COR-L47 (cell line): ENCODE measurements at places on chromosomes 7 and 10.

- no peak for DNase-seq
Measured at GRCh38 chr10:35136263-35136815, 9.7 kb downstream of the CREM start.

DNA sequence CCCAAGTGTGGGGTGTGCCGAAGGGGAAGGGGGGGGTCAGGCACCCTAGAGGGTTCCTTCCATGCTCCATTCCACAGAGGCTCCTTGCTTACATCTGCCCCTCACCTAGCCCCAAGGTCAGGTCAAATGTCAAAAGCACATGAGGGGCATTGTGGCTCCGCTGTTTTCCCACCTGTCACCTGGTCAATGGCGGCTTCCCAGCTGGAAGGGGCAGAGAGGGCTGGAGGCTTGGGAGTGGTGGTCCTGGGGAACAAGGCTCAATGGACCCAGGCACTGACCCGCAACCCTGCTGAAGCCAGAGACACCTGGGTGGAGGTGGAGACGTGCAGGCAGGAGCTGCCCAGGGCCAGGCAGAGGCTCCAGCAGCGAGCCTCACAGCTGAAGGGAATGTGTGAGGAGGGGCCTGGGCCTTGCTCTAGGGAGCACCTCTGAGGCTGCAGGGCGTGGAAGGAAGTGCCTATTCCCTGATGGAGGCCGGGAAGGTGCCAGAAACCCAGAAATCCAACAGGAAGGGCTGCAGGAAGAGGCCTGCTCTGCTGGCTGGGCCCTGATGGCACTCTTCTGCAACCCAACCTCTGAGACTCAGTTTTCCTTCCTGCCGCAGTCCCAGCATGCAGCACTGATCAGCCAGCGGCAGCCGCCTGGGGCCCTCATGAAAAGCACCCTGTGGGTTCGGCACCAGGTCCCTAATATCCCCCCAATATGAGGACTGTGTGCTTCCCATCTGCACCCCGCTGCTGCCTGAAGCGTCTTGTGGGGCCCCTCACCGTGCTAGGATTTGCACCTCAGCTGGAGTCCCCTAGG lies 16.0 kb downstream of the RASGEF1A start:
- no peak for DNase-seq

- no peak for DNase-seq
Measured at GRCh38 chr10:132565516-132566209, 28.1 kb downstream of the INPP5A start.

GRCh38 chr10:3500408-3500856 lies 284.6 kb downstream of the KLF6 start:
- DNase-seq: no peak

DNA sequence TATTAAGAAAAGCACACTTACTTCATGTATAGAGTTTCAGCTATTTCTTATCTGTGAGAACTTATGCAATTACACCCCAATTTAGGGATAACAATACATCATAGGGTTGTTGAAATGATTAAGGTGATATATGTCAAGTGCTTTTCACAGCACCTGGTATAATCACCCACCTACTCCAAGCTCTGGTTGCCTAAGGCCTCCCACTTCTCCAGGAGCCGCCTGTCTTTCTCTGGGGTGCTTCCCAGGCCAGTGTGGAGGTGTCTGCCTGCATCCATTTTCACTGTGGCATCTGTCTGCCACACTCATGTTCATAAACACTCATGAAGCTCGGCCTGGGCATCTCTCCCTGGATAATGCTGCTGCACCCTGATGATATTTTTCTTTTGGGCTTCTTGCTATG lies 250.3 kb downstream of the STK31 start:
- no peak for DNase-seq

DNA sequence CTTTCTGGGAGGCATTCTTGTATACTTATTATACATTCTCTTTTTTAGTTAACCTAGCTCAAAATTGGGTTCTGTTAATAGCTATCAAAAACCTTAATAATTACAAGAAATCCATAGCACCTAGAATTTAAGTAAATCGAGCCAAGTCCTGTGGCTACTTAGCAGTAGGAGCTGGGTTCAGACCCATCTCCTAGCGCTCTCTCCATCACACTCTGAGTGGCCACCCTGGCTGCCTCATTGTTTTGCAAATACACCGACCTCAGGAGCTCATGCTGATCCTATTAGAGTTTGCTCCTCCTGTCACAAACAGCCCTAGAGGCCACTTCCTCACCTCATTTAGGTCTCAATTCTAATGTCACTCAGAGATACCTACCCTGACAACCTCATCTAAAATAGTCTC lies 46.2 kb upstream of the OSBPL3 start:
- DNase-seq: no peak

GRCh38 chr10:22103701-22104470 lies 100.4 kb upstream of the DNAJC1 start:
- no peak for DNase-seq

DNA sequence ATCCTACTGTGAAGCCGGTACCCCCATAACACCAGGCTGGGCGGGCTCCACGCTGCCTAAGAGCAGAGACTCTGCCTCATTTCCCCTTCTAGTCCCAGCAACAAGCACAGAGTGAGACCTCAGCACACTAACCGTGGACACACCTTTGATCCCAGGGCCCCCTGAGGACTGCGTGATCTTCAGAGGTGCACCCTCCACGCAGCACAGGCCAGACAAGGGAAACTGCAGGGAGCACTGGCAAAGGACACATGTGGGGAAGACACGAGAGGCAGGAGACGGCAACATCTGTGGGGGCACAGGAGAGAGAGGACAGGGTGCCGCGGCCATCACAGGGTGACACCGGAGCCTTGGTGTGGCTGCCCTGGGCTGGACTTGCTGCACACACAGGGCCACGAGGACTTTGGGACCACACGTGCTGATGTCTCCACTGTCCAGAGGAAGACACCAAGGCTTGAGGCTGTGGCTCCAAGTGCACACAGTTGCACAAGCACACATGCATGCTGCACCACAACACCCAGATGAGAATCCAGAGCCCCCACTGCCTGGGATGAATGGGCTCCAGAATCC lies 128.8 kb downstream of the PTPRN2 start:
- DNase-seq: no peak

DNA sequence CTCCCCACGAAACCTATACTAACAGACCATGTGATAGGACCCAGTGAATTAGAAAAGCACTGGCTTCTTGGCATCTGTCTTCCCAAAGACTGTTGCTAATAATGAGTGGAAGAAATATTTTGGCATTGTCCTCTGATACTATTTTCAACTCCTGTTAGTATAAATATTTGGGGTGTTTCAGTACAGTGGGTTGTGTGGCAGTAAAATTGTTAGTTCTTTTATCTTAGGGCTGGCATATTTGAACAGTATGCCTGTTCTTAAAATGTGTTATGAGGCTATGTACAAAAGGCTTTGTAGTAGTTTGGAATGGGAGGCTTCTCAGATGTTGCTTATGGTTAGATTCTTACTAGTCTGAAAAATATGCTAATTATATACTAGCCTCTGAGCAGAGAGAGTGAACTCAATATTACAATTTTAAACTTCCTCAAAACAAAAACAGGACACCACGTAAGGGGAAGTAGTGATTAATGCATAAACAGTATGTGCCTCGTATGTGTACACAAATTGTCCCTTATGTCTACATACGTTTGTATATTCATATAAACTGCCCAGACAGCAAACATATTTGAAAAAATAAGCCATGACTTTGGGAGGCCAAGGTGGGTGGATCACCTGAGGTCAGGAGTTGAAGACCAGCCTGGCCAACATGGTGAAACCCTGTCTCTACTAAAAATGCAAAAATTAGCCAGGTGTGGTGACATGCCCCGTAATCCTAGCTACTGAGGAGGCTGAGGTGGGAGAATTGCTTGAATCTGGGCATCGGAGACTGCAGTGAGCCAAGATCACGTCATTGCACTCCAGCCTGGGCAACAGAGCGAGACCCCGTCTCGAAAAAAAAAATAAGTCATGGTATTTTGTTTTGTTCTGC lies 115.4 kb downstream of the ARID5B start:
- DNase-seq: no peak

- no peak for DNase-seq
Measured at GRCh38 chr7:99362801-99363200, 11.7 kb upstream of the ARPC1B start.

GRCh38 chr7:67523713-67524112 lies 527.1 kb downstream of the TYW1 start:
- no peak for DNase-seq
